ENCODE measurements at places on chromosomes 7 and 10.

DNA sequence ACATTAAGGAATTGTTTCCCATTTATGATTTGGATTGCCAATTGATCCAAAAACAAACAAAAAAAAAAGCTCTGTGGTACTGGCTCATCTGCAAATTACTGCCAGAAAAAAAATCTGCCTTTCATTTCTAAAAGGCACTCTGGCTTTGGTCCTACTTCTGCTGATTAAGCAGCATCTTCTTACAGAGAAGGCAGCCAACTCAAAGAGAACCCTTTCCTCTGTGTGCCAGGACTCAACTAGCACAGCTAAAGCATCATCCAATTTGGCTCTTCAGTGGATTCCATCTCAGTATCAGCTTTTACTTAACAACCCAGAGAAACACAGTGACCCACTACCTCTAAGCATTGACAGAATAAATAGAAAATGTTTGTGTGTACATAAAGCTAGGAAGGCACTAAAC, 80.6 kb downstream of the GSAP start:
- no peak for DNase-seq

DNA sequence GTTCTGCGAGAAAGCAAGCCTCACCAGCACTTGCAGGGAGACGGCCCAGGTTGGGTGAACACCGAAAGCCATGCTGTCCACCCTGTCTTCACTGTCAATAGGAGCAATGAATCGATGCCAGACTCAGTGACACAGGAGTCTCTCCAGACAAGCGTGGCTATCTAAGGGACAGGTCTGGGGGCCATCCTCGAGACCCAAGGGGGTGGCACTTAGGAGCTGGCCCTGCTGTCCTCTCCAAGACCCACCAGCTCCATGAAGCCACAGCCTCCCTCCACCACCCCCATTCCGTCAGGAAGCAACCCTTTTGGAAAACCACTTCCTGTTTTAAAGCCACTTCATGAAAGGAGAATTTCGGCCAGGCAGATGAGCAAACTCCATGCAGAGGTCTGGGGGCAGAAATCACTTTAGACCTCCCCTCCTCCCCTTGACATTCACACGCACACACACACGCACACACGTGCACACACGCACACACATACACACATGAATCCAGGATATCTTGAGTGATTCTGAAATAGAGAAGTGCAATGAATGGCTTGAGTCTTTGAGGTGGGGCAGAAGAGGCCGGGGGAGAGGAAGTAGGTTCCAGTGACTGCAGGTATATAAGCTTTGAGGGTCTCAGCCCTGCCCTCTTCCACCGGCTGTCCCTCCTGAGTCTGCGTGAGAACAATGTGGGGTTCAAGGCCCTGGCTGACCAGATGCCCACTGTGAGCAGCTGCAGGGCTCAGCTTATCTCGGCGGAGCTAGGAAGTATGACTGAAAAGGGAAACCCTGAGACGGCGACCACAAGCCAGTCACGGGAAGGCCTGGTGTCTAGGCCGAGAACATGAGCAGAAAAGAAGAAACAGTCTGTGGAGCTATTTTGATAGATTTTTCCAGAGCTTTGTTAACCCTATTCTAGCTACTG, 25.0 kb downstream of the RGS10 start:
- peak; percentile 27 for DNase-seq

- DNase-seq = no peak
Measured at GRCh38 chr7:158771213-158771834, 58.0 kb downstream of the ESYT2 start.

- DNase-seq = no peak
Measured at GRCh38 chr10:72162978-72163377, 52.8 kb upstream of the ANAPC16 start.

GRCh38 chr10:33706746-33707145, 372.3 kb upstream of the NRP1 start:
- DNase-seq = no peak

DNA sequence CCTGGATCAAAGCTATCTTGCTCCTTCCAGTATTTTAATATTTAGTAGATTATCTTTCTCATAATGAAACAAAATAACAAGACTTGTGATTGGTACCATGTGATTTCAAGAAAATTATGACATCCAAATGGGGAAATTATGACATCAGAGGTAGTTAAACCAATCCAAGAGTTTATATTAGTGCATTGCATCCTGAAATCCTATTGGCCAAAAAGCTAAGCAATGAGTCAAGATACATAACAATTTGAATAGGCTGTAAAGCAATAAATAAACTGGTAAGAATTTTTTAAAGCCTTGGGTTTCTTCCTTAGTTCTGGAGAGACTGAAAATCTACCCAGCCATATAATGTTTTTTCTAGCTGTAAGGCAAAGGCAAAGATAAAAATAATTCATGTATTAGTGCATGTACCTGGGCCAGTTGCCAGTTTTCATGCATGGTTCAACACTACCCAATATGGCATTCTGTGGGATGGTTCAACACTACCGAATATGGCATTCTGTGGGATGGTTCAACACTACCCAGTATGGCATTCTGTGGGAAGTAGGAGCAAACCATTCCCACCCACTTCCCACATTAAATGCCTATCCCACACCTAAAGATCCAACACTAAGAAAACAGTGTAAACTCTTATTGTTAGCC, at the start of gene RNF148:
TSS of gene RNF148 (minus strand) at position 51 of the 639 bp plus-strand sequence. CDS start 172 bp downstream, outside the sequence.
- DNase-seq = no peak

- DNase-seq = no peak
Measured at GRCh38 chr7:149297034-149297755, 35.2 kb downstream of the ZNF783 start.

DNA sequence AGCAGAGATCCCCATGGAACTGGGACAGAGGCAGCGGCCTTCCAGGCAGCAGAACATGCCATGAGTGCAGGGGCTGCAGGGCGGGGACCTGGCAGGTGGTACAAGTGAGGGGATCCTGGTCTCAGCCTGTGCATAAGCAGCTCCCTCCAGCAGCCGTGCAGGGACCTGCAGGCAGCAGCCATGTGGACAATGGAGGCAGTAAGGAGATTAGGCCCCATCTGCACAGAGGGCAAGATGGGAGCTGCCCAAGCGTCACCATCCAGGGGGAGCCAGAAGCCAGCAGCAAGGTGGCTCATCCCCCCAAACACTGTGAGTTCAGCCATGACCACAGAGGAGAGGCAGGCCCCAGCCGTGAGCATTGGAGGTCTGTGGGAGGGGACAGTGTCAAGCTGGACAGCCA, 3.1 kb downstream of the DDC start:
- DNase-seq = no peak

DNA sequence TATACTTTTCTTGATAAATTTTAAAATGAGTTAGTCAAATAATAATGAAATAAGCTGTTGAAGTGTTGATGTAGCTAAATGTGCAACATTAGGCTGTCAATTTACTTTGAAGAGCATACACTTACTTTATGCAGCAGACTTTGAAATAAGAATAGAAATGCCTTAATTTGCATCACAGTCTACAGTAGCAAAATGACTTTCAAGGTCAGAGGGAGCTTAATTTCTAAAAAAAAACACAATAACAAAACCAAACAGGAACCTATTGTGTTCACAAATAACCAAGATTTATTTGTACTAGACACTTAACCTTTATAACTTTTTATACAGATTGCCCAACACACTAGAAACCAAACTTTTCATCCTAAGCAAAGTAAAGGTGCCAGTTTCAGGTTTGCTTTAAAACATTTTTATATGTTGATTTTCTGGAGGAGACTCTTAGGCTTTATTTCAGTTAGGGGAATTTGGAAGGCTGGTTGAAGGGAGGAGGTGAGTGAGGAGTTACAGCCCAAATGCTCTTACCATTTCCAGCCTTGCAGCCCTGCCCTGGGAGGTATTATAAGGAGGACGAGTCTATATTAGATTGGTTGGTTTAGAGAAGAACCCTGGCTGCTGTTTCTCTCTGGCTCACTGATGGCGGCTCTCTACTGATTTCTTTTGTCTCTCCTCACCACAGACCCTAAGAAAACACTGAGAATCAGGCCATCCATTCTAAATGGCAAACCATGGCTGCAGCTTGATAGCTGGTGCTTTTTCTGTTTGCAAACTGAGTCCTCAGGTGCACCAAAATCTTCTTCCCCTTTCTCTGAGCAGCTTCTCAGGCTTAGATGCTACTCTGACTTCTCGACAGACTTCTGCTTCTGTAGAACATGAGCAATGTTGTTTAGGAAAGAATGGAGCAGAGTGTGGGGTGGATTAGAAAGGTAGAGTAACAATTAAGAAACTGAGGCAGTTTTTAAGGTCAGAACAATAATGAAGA, 55.2 kb upstream of the RPA3 start:
- DNase-seq = no peak

DNA sequence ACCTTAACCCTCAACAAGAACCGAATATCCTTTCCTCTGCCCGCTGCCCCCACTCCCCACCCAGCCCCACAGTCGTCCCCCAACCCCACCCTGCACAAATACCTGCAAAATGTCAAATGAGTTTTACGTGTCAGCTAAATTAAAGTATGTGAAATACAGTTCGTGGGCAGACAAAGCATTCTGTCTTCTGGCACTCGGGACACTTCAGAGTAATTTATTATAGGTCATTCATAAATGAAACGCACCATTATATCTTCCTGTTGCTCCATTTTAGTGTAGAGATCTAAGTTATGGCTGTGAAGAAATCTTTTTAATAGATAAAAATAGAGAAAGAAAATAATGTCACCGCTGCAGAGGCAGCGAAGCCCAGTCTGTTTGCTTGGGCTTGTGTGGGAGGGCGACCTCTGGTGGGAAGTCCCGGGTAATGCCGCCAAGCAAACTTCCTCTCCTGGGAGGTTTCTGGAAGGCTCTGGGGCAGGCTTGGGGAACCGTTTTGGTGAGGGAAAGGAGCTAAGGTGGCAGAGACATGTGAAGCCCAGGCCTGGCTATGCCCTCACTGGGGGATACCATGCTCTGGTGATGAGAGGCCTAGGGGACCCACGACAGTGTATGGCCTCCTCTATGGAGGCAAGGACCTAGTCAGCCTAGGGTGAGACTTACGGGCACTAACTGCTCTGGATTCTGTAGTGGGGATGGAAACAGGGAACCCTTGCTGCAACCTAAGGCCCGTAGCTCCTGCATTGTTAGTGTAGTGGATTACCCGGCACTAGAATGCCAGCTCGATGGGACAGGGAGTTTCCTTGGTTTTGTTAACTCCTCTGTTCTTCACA, 604.9 kb downstream of the LRMDA start:
- DNase-seq = peak; percentile 7

- DNase-seq = no peak
Measured at GRCh38 chr10:6270951-6271350, 68.2 kb downstream of the PFKFB3 start.

- no peak for DNase-seq
Measured at GRCh38 chr7:48337012-48337621, 165.9 kb downstream of the ABCA13 start.

- no peak for DNase-seq
Measured at GRCh38 chr10:120555842-120556532, 99.0 kb downstream of the PLPP4 start.

DNA sequence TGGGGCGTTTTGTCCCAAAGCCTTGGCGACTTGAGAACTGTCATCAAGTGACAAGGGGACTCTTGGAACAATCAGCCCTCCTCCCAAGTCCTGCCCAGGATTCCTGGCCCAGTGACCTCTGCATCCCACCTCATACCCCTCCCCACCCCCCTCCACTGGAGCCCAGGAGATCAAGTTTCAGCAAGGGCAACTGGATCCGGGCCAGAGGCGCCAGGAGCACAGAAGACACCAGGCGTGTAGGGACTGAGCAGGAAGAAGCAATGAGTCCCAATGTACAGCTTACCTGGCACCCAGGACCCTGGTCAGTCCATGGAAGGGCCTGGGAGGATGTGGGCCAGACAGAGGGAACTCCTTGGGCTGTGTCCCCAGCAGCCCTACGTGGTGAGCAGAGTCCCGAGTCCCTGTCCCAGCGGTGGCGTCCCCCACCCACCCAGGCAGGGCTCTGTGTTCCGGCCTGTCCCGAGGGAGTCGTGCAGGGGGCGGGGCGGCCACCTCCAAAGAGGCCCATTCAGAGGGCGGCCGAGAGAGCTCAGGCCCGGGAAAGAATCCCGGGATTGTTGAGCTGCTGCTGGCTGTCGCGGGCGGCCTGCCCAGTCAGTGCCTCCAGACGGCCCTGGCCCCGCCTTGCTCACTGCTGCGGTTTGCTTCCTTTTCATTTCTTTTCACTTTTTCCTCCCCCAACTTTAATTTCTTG, 254.1 kb downstream of the TNS3 start:
- no peak for DNase-seq

- no peak for DNase-seq
Measured at GRCh38 chr7:148379677-148380076, 210.9 kb upstream of the C7orf33 start.

- DNase-seq = no peak
Measured at GRCh38 chr10:14757394-14757793, 17.3 kb downstream of the FAM107B start.

GRCh38 chr10:54550016-54550415, 251.0 kb downstream of the PCDH15 start:
- no peak for DNase-seq

DNA sequence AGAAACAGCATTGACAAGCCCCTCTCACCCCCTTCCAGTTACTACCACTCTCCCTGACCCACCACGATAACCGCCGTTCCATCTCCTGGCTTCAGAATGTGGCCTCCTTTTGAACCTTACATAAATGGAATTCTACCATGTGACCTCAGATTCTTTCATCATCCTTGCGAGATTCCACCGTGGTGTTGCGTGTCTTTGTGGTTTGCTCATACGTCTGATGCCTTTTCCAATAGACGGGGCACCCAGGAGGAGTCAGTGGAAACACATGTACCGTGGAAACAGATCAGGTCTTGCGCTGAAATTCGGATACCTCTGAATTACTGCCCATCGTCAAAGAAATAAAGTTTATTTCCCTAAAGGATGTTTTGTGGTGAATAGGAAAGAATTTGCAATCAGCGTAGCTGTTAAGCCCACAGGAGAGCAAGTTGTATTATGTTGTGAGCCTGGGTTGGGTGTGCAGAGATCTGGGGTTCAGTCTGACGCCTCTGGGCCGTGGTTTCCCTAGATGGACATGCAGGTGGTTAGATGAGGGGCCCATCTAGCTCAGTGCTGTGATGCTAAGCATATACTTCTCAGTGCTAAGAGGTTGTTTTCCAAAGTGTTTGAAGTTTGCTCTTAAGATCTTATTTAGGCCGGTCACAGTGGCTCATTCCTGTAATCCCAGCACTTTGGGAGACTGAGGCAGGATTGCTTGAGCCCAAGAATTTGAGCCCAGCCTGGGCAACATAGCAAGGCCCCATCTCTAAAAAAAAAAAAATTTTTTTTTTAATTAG, 29.1 kb downstream of the GTF2IRD1 start:
- no peak for DNase-seq

DNA sequence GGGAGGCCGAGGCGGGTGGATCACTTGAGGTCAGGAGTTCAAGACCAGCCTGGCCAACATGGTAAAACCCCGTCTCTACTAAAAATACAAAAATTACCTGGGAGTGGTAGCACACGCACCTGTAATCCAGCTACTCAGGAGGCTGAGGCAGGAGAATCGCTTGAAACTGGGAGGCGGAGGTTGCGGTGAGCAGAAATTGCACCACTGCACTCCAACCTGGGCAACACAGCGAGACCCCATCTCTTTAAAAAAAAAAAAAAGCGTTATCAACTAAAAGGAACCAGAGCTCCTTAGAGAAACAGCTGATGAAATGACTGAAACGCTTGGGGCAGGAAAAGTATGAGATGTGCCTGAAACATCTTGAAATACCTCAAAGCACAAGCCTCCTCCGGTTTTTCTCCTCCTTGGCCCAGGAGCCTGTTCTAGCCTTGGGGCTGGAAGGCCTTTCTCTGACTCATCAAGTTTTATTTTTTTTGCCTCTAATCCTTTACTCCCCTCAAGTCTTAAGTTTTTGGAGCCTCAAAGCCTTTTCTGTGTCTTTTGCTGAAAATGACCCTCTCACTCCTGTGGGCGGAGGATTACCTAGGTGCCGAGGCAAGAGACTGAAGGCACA, 2.6 kb upstream of the METTL27 start:
- no peak for DNase-seq

- no peak for DNase-seq
Measured at GRCh38 chr10:4111643-4112042, 326.6 kb upstream of the KLF6 start.

All from effector memory CD8-positive, alpha-beta T cell (primary cell).